Activated CD4-positive, alpha-beta T cell treated with anti-CD3 and anti-CD28 coated beads for 48 hours (primary cell): ENCODE measurements at places on chromosomes 6 and 20.

DNA sequence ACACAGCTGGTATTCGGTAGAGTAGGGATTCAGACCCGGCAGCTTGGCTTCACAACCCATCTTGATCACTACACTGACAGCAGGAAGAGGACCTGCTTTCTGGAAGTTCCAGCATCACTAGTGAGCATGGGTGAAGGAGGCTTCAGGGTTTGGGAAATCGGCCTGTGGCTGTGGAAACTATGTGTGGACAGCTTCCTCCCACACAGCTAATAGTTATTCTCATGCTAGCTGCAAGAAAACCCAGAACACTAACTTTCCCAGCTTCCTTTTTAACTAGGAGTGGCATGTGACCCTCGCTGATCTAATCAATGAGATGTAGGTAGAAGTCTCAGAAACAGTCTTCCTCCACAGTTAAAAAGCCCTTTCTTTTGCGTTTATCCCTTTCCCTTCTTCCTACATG lies 36.3 kb upstream of the SIRPA start:
- no peak for DNase-seq

DNA sequence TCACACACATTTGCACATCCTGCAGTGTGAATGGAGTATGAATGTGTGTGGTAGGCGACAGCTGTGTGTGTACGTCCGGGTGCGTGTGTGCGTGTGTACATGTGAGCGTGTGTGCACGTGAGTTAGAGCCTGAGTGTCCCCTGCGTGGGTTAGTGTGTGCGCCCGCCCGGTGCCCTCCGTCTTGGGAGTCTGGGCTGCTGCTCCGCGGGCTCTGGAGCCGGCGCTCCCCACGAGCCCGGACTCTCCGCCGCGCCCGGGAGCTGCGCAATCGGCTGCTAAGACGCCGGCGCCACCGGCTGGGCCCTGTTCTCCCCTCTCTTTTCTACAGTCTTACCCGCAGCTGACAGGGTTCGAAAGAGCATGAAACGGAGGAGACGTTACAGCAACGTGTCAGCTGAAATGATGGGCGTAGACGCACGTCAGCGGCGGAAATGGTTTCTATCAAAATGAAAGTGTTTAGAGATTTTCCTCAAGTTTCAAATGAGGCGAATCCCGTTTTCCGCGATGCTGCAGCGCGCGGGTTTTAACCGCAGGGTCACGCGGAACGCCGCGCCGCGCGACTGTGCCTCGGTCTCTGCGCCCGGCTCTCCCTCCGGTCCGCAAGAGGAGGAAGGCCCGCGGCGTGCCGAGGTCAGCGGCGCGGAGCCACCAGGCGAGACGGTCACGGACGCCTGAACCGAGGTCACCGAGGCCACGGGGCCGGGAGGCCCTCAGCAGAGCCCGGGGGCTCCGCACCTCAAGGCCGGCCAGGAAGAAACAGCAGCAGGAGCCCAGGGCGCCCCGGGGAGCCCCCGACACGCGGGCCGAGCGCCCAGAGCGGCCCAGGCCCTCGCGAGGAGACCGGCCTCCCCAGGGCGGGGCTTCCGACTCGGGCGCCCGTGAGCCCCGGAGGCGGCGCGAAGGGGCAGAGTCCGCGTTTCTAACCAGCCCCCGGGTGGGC lies 95.3 kb upstream of the BHLHE23 start:
- DNase-seq: peak; percentile 77

DNA sequence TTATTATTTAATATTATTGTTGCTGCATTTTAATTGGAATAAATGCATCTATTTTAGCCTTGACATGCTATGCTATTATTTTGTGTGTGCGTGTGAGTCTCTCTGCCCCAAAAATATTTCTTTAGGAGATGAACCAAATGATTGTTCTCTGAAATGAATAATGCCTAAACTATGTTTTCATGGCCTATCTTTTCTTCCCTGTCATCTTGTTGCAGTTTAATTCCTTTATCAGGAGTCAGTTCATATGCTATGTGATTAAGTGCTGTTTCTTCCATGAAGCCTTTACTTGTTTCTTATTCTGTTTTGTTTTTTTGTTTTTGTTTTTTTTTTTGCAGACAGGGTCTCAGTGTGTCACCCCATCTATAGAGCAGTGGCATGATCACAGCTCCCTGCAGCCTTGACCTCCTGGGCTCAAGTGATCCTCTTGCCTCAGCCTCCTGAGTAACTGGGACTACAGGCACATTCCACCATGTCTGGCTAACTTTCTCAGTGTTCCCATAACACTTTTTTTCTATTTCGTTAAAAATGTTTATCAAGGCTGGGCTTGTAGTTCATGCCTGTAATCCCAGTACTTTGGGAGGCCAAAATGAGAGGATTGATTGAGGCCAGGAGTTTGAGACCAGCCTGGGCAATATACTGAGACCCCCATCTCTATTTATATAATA lies 25.7 kb downstream of the TPX2 start:
- no peak for DNase-seq

DNA sequence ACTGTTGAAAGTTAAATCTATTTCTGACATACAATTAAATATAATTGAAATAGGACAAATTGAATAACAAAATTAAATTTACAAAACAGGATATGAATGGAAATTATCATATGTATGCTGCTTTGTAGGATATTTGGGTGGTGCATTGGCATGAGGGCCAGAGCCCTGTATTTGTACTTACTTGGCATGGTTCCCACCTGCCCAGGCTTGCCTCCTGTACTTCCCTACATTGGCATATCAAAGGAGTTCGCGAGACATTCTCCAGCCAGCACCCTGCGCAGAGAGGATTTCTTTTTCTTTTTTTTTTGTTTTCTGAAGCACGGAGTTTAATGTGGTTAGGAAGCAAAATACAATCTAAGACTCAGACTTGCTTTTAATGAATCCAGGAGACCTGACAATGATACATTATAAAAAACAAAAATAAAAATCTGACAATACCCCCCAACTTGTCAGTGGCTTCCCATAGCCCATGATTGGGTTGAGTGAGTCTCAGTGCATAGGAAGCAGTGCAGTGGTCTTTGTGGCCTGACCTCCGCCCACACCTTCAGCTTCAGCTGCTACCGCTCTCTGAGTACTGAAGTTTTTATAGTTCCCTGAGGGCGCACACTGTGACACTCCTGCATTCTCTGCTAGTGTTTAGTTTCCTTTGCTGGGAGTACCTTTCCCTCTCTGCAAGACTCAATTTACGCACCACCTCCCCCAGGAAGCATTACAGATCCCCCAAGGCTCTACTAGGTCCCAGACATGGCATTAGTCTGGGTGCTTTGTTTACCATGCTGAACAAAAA lies 440.8 kb downstream of the UTRN start:
- DNase-seq: peak; percentile 18

GRCh38 chr6:71252410-71252809 lies 36.2 kb upstream of the OGFRL1 start:
- no peak for DNase-seq

- no peak for DNase-seq
Measured at GRCh38 chr6:19052219-19052618, 665.1 kb downstream of the RNF144B start.

DNA sequence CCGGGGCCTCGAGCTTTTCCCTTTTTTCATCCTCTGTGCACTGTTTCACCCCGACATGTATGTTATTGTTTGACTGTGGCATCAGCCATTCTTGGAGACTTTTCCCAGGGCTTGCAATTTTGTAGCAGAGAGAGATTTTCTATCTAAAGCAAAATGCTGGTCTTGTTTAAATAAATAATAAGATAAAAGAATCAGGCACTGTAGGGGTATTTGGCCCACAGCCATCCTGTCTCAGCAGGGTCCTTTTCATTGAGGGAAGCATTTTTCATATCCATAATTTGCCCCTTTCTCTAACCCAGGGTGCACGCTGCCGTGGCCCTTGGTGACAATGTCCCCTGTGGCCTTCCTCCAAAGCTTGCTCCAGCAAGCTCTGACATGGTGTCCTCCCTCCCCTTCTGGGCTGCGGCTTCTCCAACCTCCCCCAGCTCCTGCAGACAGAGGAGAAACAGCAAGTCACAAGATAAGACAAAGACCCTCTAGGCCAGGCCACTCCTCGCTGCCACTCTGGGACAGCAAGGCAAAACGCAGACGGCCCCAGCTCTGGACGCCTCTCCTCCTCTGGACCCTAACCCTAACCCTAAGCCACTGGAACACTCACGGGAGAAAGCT lies 117.6 kb downstream of the MYLK4 start:
- no peak for DNase-seq

DNA sequence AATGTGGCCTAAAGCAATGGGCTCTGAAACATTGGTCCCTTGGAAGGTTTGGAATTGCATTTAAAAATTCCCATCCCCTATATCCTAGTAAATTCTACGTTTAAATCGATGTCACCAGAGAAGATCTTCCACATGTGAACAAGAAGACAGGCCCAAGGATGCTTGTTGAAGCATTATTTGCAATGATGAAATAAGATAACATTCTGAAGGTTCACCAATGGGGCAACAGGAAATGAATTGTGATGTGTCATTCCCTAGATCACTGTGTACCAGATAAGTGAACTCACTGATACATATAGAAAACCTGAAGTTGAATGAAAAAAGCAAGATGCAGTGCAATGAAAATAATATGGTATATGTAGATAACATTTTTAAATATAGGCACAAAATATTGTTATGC lies 464.3 kb upstream of the BTBD3 start:
- DNase-seq: no peak
